Liver (tissue), 10 donors: ENCODE measurements at places on chromosomes 16 and 17. TPM values are rescaled to one million over a fixed set of nuclear protein-coding genes. Genes with fewer than 3 reads are reported as not detected.

DNA sequence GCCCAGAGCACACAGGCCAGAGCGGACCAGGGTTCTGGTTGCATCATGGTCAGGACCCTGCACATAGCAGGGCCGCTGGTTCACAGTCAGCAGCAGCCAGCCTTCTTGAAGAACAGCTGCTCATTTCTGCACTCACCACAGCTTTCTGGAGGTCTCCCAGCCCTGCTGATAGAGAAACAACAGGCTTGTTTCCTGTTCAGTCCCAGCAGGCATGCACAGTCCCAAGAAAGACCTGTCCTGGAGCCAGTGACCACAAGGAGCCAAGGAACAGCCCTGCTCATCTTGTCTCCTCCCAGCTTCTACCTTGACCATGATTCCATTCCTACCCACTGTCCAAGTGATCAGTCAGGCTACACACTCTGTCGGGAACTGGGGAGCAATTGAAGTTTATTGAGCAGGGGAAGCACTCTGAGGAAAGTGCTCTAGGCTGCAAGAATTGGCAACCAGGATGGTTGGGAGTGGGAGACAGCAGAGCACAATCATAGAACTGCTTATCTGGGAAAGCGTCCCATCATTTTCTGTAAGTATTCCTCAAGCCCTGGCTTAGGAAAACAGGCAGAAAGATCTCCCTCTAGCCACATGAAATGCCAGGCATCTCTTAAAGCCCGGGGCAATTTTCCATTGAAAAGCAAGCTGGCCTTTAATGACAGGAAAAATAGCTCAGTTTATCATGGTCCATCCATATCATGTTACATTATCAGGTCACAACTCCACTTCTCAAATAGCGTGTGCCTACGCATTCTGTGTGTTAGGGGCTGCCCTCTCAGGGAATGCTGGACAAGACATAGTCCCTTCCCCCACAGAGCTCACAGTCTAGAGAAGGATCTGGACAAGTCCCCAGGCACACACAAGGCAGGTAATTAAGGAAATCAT lies 155.4 kb upstream of the FOXF1 start:
- H3K27me3 ChIP-seq, result no peaks in the 10 kb centered on the region
- H3K4me3 ChIP-seq, result no peak overlapping the region
- no peak for DNase-seq
- H3K27ac ChIP-seq, result no peak overlapping the region
- no peaks in the 10 kb centered on the region for H3K36me3 ChIP-seq

DNA sequence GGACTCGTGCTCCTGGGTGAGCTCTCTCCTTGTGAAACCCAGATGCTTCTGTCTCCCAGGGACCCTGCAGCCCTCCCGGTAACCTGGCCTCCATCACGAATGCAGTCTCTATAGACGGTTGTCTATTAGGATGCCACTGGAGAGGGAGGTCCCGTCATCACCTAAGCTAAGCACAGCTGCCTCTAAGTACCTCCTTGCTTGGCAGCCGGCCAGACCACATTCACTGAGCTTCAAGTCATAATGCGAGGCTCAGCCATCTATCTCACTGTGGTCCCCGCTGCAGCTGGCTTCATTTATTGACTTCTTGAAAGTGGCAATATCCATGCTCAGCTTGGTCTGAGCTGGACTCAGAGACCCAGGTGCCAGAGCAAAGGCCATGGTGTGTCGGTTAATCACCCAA lies 74.5 kb upstream of the HSBP1 start:
- no peaks in the 10 kb centered on the region for H3K27me3 ChIP-seq
- no peak overlapping the region for H3K4me3 ChIP-seq
- H3K36me3 ChIP-seq, result no peaks in the 10 kb centered on the region
- H3K4me1 ChIP-seq, result no peaks in the 10 kb centered on the region
- DNase-seq, result no peak
- no peak overlapping the region for H3K27ac ChIP-seq

DNA sequence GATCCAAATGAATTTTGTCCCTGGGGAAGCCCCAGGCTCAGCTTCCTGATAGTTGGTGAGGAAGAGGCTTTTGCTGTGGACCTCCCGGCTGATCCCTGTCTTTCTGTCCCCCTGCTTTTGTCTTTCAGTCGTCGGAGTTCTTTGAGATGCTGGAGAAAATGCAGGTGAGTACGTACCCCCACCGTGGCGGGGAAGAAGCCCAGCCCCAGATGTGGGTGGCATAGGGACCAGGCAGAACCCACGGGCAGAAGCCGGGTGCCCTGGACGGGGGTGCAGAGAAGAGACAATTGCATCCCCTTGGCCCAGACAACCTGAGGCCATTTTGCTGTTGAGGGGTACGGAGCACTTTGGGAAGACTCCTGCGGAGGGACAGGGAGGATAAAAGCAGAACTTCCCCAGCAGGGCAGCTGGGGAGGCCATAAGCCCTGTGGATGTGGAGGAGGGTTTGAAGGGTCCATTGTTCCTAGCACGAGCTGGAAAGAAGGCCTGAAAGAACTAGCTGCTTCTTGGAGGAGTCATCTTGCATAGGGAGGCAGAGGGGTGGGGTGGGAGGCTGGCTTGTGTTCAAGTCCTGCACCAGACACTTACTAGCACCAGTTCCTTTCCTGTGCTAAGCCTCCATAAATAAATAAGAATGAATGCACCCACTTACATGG lies 105.6 kb downstream of the OR1D5 start:
- H3K27me3 ChIP-seq, result no peaks in the 10 kb centered on the region
- no peak overlapping the region for H3K4me3 ChIP-seq
- no peaks in the 10 kb centered on the region for H3K36me3 ChIP-seq
- DNase-seq, result no peak
- H3K4me1 ChIP-seq, result no peaks in the 10 kb centered on the region
- H3K27ac ChIP-seq, result no peak overlapping the region

GRCh38 chr17:60390925-60391470 lies 935 bp downstream of the USP32 start:
- H3K4me3 ChIP-seq, result peak overlapping the region; percentile 75
- no peaks in the 10 kb centered on the region for H3K4me1 ChIP-seq

DNA sequence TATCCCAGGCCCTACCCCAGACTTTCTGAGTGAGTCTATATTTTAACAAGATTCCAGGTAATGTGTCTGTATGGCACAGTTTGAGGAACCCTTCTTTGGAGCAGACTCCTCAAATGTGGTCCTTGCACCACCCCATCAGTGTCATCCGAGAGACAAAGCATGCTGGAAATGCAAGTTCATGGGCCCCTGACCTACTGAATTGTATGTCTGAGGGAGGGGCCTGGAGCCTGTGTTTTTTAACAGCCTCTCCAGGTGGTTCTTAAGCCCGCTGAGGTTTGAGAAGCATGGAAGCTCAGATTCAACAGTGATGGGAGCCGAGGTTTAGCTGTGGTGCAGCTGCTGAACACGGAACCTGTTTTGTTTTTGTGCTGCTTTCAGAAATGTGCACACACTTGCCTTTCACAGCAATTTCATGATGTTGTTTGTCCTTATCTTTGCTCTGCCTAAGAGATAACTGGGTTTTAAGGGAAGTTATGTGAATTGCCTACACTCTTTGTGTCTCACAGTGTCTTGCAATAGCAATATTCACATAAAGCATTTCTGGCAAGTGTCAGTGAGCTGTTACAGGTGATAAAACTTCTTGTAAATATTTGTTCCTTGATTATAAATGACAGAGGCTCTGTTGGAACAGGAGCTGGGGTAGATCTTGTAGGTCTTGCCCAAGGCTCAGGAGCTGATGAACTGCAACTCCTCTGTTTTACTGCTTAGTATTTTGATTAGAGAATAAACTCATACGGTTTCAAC lies 32.0 kb upstream of the IL34 start:
- no peaks in the 10 kb centered on the region for H3K27me3 ChIP-seq
- no peaks in the 10 kb centered on the region for H3K36me3 ChIP-seq
- no peak overlapping the region for H3K4me3 ChIP-seq

DNA sequence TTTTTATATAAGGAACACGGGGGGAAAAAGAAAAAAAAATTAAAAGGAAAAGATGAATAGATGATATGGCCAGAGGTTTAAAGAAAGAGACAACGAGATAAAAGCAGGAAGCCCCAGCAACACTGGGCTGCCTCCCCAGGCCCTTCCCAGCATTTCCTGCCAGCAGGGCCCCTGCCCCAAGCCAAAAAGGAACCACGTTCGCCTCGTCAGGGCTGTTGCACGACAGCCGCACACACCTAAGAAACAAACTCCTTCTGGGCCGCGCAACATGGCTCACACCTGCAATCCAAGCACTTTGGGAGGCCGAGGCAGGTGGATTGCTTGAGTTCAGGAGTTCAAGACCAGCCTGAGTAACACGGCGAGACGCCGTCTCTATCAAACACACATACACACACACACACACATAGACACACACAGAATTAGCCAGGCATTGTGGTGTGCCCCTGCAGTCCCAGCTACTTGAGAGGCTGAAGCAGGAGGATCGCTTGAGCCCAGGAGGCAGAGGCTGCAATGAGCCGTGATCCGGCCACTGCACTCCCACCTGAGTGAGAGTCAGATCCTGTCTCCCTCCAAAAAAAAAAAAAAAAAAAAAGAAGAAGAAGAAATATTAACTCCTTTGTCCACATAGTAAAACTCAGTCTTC lies 83.0 kb downstream of the ANKRD11 start:
- DNase-seq, result no peak
- no peaks in the 10 kb centered on the region for H3K27me3 ChIP-seq
- no peak overlapping the region for H3K27ac ChIP-seq
- H3K36me3 ChIP-seq, result no peaks in the 10 kb centered on the region
- H3K4me1 ChIP-seq, result peaks cover 14% of the 10 kb centered on the region

GRCh38 chr17:64491034-64491860 lies 5.6 kb downstream of the POLG2 start:
- no peaks in the 10 kb centered on the region for H3K27me3 ChIP-seq
- no peak overlapping the region for H3K4me3 ChIP-seq
- no peak for DNase-seq
- H3K36me3 ChIP-seq, result peaks cover 7% of the 10 kb centered on the region
- H3K27ac ChIP-seq, result no peak overlapping the region

DNA sequence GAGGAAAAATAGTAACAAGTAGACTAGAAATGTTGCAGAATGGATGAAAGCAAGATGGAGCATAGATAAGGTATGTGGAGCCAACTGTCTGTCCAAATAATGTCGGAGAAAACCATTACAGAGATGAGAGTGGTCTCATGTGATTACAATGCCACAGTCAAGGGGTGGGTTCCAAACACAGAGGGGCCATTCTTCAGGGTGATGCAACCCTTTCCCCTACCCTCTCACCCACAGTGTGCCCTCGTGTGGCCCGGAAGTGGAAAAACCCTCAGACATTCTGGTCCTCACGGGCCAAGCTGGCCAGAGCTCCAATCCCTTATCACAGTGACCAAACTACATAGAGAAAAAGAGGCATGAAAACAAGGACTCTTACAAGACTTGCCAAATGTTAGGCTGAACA lies 17.7 kb upstream of the HS3ST3A1 start:
- no peaks in the 10 kb centered on the region for H3K4me1 ChIP-seq
- no peak overlapping the region for H3K27ac ChIP-seq
- H3K4me3 ChIP-seq, result no peak overlapping the region

GRCh38 chr16:714079-714478 lies 839 bp upstream of the METRN start:
- no peaks in the 10 kb centered on the region for H3K36me3 ChIP-seq
- no peak overlapping the region for H3K27ac ChIP-seq
- DNase-seq, result no peak
- H3K4me3 ChIP-seq, result no peak overlapping the region

GRCh38 chr17:38750312-38751121 lies 2.0 kb upstream of the PSMB3 start:
- no peaks in the 10 kb centered on the region for H3K27me3 ChIP-seq
- no peak overlapping the region for H3K4me3 ChIP-seq
- no peaks in the 10 kb centered on the region for H3K36me3 ChIP-seq
- DNase-seq, result no peak
- peaks cover 17% of the 10 kb centered on the region for H3K4me1 ChIP-seq

DNA sequence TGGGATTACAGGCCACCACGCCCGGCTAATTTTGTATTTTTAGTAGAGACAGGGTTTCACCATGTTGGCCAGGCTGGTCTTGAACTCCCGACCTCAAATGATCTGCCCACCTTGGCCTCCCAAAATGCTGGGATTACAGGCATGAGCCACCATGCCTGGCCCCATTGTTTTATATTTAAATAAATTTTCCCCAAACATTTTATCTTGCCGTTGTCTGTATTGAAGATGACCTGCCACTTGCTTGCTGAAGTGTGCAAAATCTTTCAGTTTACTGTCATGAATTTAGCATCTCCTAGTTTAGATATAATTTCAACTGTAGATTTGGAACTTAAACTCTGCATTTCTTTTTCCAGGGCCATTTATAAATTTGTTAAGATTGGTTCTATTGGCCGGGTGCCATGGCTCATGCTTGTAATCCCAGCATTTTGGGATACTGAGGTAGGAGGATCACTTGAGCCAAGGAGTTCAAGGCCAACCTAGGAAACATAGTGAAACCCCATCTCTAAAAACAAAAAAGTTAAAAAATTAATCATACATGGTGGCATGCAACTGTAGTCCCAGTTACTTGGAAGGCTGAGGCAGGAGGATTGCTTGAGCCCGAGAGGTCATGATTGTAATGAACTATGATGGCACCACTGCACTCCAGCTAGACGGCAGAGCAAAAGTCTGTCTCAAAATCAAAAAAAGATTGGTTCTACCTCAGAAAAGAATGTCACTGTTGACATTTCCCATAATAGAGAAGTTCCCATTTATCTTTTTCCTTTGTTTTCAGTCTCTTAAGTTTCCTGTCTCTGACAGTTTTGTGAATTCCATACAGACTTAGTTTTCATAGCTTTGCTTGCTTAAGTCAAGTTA lies 84.4 kb downstream of the VMP1 start:
- H3K4me1 ChIP-seq, result no peaks in the 10 kb centered on the region
- H3K27ac ChIP-seq, result no peak overlapping the region
- DNase-seq, result no peak
- H3K27me3 ChIP-seq, result no peaks in the 10 kb centered on the region

DNA sequence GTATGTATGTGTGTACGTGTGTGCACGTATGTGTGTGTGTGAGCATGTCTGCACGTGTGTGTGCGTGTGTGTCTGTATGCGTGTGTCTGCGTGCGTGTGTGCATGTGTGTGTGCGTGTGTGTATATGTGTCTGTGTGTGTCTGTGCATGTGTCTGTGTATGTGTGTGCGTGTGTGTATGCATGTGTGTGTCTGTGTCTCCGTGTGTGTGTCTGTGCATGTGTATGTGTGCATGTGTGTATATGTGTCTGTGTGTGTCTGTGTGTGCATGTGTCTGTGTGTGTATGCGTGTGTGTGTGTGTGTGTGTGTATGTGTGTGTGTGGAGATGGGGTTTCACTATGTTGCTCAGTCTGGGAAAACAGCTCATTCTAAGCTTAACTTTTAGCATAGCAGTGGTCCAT lies 43.9 kb downstream of the ATP2C2 start:
- no peaks in the 10 kb centered on the region for H3K27me3 ChIP-seq
- no peak overlapping the region for H3K27ac ChIP-seq
- H3K36me3 ChIP-seq, result no peaks in the 10 kb centered on the region
- no peaks in the 10 kb centered on the region for H3K4me1 ChIP-seq

- DNase-seq, result no peak
- peaks cover 5% of the 10 kb centered on the region for H3K36me3 ChIP-seq
- no peaks in the 10 kb centered on the region for H3K27me3 ChIP-seq
- H3K4me1 ChIP-seq, result peaks cover 6% of the 10 kb centered on the region
- H3K4me3 ChIP-seq, result no peak overlapping the region
Measured at GRCh38 chr17:45035848-45036247, 15.6 kb downstream of the DCAKD start.

- H3K36me3 ChIP-seq, result no peaks in the 10 kb centered on the region
- H3K27ac ChIP-seq, result no peak overlapping the region
- H3K4me1 ChIP-seq, result no peaks in the 10 kb centered on the region
- no peak for DNase-seq
Measured at GRCh38 chr16:49050607-49051006, 231.0 kb downstream of the CBLN1 start.

GRCh38 chr16:85250147-85250463 lies 137.8 kb upstream of the CIBAR2 start:
- DNase-seq, result no peak
- H3K36me3 ChIP-seq, result no peaks in the 10 kb centered on the region

Gene WDR59
- 29.7 TPM for total RNA-seq

Gene TAC4
- total RNA-seq, result not detected

Gene SPIRE2
- total RNA-seq, result 7.2 TPM

Gene GSG1L
- total RNA-seq, result not detected

Gene HOXB2
- total RNA-seq, result 0.67 TPM
